ENCODE measurements at places on chromosomes 3 and 15.

- no peak for DNase-seq
These were observed 436.1 kb downstream of the TUSC7 start for GRCh38 chr3:117145677-117146076.

- peak; percentile 45 for DNase-seq
These were observed 216.8 kb downstream of the VGLL3 start for GRCh38 chr3:86774082-86774691.

- DNase-seq: no peak
These were observed 330.8 kb upstream of the PDZRN3 start for GRCh38 chr3:73955494-73956070.

GRCh38 chr3:156816794-156817645 is 9.1 kb upstream of the LEKR1 start:
- peak; percentile 43 for DNase-seq

DNA sequence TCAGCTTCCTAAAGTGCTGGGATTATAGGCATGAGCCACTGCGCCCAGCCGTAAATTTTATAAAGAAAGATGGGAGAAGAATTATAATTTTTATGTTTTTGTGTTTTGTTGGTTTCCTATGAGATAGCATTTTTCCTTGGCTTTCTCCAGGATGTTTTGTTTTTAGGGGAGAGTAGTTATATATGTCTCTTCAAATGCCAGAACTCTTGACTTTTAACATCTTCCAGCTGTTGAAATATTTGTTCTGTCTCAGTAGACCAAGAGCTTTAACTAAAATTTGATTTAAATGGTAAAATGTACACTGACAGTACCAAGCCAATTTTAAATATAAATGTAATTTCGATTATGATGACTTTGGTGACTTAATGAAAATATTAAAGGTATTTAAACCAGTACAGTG is 96.8 kb downstream of the DHX36 start:
- DNase-seq: no peak

DNA sequence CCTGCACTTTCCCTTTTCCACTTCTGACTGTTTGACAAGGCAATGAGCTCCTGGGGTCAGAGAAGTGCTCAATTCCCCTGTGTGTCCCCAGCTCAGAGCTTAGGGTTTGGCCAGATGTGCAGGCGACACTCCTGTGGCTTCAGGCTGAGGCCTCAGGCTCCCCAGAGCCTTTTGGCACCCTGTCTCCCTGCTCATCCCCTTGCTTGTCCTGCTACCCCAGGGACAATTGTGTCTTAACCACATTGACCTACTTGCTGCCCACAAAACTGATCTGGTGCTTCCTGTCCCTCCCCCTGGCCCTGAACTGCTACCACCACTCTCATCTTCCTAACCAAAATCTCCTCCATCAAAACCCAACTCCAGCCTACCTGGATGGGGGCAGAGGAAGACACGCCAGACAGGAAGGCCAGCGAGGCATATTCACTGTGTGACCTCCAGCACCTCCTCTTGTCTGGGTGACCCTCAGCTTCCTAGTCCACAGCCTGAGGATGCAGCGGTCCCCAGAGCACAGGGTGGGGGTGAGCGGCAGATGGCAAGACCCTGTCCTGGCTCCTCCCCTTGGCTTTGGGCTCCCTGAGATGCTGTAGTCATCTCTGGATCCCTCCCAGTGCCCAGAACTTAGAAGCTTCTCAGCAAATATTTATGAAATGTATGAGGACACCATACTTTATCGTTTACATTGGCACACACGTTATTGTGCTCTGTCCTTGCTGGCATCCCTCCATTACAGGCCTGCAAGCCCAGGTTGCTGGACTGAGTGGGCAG is 98.9 kb upstream of the SLC6A6 start:
- no peak for DNase-seq

DNA sequence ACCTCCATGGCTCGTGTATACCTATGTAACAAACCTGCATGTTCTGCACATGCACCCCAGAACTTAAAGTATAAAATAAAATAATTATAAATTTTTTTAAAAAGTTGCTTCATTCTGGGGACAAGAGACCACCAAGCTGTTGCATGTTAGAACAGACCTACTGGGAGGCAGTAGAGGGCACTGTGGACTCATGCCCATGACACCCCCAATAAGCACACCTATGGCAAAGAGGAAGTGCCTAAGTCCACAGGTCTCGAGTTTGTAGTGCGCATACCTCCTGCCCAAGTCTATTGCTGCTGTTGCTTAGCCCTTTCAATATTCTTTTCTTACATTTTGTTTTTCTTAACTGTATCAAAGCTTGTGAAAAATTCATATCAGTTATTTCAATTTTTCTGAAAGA is 267.9 kb upstream of the THBS1 start:
- no peak for DNase-seq

- DNase-seq: no peak
These were observed 53.8 kb downstream of the AGTR1 start for GRCh38 chr3:148751461-148751860.

- no peak for DNase-seq
These were observed 38.2 kb downstream of the RASA2 start for GRCh38 chr3:141524988-141525387.
